ENCODE measurements at places on chromosomes 4 and X. TPM values are rescaled to one million over a fixed set of nuclear protein-coding genes. Genes with fewer than 3 reads are reported as not detected.

- DNase-seq = no peak
Observed at GRCh38 chr4:176601124-176601523, 191.6 kb downstream of the VEGFC start.

DNA sequence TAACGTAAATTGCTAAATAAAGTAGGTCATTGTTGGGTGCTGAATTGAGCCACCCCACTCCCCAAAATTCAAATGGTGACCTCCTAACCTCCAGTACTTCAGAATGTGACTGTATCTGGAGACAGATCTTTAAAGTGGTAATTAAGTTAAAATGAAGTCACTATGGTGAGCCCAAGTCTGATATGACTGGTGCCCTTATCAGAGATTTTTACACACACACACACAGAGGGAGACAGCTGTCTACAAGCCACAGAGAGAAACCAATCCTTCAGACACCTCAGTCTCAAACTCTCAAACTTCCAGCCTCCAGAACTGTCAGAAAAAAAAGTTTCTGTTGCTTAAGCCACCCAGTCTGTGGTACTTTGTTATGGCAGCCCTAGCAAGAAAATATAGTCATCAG, 879.2 kb upstream of the INTU start:
- no peak for DNase-seq

GRCh38 chrX:78831523-78831922, 84.0 kb downstream of the LPAR4 start:
- no peak for DNase-seq

- no peak for DNase-seq
Observed at GRCh38 chrX:45628041-45628440, 427.4 kb upstream of the DIPK2B start.

The NAA11 gene
- total RNA-seq = not detected

GRCh38 chrX:151902813-151903591, 9.7 kb upstream of the MAGEA4 start:
- peak; percentile 77 for DNase-seq

DNA sequence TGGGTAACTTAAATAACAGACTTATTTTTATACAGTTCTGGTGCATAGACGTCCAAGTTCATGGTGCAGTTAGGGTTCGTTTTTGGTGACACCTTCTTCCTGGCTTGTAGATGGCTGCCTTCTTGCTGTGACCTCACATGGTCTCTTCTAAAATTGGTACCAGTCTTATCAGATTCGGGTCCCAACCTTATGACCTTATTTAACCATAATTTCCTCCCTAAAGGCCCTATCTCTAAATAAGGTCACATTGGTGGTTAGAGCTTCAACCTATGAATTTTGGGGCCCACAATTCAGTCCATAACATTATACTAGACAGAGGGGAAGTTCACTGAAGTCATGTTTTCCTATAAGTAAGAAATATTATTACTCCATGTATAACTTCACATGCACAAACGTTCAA, 128.0 kb downstream of the CFAP299 start:
- DNase-seq = no peak

The GAR1 gene
- total RNA-seq = 10.0 TPM

All from mucosa of gallbladder (tissue), 1 donor.